GM12891 (cell line): ENCODE measurements at places on chromosomes 12 and 14.

DNA sequence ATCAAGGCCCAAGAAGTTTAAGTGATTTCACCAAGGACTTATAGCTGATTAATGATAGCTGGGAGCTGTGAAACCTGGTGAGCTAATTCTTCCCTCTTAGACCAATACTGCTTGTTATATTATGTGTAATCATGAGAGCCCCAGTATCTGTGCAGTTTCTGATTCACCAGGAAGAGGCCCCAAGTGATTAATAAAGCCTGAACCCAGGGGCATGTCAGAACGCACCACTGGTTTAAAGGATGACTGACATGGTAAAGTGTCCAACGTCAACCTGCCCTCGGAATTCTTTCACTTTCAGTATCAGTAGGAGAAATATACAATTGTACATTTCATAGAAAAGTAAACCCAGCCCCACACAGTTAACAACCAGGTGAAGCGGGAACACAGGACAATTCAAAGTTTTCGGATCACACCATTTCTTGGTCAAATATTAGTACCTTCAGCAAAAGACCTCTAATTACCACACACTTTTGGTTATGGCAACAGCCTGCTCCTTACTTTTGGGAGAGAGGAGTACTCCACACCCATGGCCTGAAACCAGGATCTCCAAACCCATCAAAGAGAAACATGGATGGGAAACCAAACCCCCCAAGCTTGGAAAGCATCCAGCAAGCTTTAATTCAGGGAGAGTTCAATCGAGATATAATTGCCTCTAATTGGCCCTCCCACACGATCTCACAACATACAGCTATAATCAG lies 28.5 kb downstream of the TMCC3 start:
- peak; percentile 37 for DNase-seq

- no peak for DNase-seq
Measured at GRCh38 chr14:39246618-39247017, 12.9 kb downstream of the MIA2 start.

GRCh38 chr12:712172-712863 lies 40.1 kb upstream of the WNK1 start:
- DNase-seq = no peak

GRCh38 chr14:44791730-44792129 lies 170.0 kb downstream of the KLHL28 start:
- DNase-seq = no peak

- DNase-seq = no peak
Measured at GRCh38 chr14:96838449-96838848, 41.3 kb downstream of the VRK1 start.

- DNase-seq = no peak
Measured at GRCh38 chr12:98291828-98292227, 223.6 kb upstream of the TMPO start.
